Ovary (tissue), 10 donors: ENCODE measurements at places on chromosomes 3 and 15. TPM values are rescaled to one million over a fixed set of nuclear protein-coding genes. Genes with fewer than 3 reads are reported as not detected.

GRCh38 chr3:98764472-98764884, 1.3 kb downstream of the ST3GAL6 start:
- H3K27ac ChIP-seq: no peak overlapping the region
- H3K4me1 ChIP-seq: peaks cover 4% of the 10 kb centered on the region
- no peak overlapping the region for H3K4me3 ChIP-seq

GRCh38 chr15:62753518-62754221, 288.9 kb upstream of the TPM1 start:
- no peak overlapping the region for H3K4me3 ChIP-seq
- no peaks in the 10 kb centered on the region for H3K27me3 ChIP-seq
- no peak for DNase-seq
- no peak overlapping the region for H3K27ac ChIP-seq
- H3K4me1 ChIP-seq: peaks cover 2% of the 10 kb centered on the region

MINDY2 gene
- total RNA-seq: 23.0 TPM

- DNase-seq: no peak
- H3K27me3 ChIP-seq: no peaks in the 10 kb centered on the region
Observed at GRCh38 chr3:101063401-101063800, 70.2 kb upstream of the ABI3BP start.

DNA sequence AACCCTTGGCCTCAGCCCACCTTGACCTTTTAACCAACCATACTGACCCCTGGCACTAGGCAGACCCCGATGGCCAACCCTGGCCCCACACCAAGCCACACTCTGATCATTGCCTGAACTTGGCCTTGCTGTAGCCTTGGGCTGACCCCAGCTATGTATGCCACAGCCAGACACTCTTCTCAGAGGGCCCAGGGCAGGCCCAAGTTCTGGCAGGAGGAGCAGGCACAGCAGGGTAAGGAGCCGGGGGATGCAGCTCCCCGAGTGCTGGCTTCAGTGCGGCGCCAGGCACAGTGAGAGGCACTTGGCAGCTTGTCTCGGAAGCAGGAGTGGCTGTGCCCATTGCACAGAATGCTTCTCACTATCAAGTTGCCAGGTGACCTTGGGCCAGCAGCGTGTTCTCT, 22.3 kb downstream of the PRR20G start:
- no peak overlapping the region for H3K27ac ChIP-seq
- no peaks in the 10 kb centered on the region for H3K36me3 ChIP-seq
- H3K4me3 ChIP-seq: no peak overlapping the region
- no peaks in the 10 kb centered on the region for H3K4me1 ChIP-seq
- DNase-seq: no peak

DLL4 gene
- 8.5 TPM for total RNA-seq
